ENCODE measurements at places on chromosomes 2 and 18.

DNA sequence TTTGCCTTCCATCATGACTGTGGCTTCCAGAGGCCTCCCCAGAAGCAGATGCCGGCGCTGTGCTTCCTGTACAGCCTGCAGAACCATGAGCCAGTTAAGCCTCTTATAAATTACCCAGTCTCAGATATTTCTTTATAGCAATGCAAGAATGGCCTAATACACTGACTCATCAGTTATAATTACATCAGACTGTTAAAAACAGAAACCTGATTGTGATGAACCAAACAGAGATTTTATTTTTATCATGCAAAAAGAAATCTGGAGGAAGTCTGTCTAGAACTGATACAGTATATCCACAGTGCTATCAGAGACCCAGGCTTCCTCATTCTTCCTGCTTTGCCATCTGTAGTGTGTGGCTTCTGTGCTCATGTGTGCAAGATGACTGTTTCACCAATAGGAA lies 93.4 kb upstream of the MEX3C start:
- DNase-seq, result no peak

- peak; percentile 76 for DNase-seq
These were observed 9.4 kb upstream of the COLEC11 start for GRCh38 chr2:3585261-3586109.

- no peak for DNase-seq
These were observed 114.1 kb upstream of the TRIB2 start for GRCh38 chr2:12602661-12603060.

DNA sequence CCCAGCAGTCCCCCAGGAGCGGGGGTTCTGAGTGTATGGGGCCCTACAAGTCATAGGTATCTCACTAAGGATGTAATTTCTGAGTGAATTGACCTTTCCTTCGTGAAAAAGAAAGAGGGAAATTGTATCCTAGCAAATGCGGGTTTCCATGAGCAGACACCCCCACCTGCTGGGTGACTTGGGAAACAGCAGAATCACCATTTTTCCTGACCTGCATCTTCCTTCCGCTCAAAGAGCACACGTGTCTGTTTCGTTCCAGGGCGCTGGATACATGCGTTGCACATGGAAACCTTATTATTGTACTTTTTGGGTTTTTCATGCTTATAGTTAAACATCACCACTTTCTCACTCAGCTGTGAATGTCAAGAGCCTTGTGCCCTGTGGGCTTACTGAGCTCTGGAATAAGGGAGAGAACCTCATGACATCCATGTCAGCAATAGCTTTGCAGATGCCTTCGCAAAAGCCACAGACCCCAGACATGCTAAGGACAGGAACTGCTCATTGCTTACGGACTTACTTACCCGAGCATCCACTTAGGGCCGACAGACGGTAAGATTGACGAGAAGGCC lies 132.8 kb downstream of the TPO start:
- no peak for DNase-seq

DNA sequence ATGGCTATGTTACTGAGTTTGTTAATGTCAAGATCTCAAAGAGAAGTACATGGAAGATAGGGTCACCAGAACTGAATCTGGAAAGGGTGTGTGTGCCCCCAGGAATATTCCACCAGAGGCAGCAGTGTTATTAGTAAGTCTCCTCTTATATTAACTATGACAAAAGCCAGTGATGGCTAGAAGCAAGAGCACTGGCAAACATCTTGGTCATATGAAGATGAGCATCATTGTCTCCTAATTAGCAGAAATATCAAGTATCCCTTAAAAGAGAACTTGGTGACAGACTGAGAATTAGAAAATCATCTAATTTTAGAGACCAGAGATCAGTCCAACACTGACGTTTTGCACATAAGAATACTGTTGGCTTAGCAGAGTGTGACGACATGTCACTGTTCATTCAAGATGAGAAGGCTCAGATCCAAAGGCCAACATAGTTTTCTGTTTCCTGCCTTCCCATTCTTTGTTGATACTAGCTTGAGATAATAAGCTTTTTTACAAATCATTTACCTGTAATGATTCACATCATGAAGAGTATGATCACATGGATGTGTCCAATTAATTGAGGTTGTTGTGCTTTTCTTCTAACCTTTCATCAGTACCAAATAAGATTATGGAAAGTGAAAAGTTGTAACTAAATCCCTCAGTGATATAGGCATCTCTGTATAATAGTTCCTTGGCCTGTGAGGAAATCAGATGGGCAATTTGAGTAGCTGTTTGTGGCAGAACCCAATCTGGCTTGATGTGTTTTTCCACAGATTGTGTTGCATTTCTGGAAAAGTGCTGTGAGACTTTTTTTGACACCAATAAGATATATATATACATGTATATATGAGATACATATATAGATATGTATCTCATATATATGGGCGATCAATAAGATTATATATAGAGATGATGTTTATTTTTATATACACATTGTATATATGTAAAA lies 44.5 kb downstream of the MAPRE2 start:
- DNase-seq, result no peak

DNA sequence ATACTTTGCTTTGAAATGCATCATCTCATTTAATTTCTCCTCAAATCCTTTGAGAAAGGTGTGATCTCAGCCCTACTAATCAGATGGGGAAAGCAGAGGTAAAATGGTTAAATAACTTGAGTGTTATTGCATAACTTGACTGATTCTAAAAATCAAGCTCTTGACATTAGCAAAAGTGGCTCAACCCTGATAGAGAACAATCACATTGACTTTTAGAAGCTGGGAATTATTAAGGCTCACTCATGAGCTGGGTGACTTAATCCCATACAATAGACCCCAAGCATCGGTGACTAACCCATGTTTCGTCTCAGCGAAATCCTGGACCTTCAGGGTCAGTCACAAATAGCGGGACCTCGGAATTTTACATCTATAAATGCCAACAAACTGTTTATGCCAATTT lies 378.9 kb downstream of the NBAS start:
- no peak for DNase-seq

- DNase-seq, result peak; percentile 31
These were observed 109.8 kb downstream of the AP1S3 start for GRCh38 chr2:223727562-223727961.

GRCh38 chr2:237459741-237460174 lies 27.3 kb upstream of the MLPH start:
- no peak for DNase-seq

DNA sequence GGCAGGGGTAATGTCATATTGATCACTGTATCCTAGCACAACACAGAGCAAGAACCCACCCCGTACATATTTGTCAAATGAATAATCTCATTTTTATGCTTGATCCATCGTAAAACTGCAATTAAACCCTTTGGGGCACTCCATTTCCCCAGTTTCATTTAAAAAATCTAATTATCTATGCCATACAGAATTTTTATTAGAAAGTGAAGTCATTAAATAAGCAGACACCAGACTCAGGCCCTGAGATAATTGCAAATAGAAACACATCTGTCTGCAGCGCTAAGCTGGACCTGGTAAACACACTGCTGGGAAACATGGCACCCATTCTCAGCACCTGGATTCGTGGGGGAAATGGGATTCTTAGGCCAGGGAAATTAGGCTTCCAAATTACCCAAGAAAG lies 5.1 kb downstream of the CYRIA start:
- no peak for DNase-seq

GRCh38 chr2:84781942-84782716 lies 98.8 kb downstream of the TRABD2A start:
- peak; percentile 16 for DNase-seq

DNA sequence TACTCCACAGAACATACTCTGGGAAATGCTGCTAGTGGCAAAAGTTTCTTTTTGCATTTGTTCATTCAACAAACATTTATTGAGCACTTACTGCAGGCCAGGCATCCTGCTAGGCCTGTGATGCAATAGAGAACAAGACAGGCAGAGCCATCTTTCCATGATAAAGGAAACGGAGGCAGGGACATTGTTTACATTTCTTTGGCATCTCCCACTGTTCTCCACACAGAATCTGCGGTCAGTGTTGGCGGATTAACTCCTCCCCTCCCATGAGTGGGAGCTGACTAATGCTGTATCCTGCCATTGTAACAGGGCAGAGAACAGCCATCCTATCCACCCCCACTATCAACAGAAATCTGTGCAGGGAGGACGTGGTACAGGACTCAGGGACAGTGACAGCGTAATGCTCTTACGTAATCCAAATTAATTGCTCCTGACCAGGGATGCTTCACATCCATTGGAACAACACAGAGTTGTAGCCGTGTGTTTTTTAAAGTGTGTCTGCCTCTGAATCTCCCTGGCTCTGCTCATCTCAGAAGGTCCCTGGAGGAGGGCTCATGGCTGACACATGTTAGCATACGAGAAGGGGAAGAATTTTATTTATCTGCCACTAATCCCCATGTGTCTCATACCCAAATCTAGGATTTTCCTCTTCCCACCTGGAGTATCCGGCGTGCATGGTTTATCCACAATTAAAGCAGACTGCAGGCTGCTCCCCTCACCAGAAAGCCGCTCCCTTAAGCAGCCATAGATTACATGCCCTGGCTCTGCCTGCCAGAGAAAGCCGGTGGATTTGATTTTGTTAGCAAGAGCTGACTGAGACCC lies 32.3 kb downstream of the STEAP3 start:
- no peak for DNase-seq

- DNase-seq, result no peak
These were observed 1.2 kb downstream of the SATB2 start for GRCh38 chr2:199456383-199457146.

DNA sequence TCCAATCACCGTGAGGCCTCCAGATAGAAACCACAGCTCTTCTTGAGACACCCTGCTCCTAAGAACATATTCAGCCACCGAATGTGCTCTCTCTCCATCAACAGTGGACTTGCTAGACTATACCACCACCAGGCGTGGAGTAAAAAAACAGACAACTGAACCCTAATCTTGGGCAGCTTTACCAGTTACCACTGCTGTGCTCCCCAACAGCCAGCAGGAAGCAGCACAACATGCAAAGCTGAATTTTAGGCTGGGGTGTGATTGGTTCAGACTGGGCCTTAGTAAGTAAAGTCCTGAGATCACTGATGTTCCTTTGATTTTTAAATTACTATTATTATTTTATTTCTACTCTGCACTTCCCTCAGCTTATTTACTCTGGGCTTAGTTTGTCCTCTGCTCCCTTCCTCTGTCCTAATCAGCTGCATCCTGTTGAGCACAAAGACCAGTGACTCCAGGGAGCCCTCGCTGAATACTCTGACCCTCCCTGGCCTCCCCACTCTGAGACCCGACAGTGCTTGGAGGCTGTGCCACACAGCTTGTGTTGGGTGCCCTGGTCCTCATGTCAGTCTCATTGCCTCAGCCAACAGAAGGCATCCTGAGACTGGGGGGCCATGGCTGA lies 21.9 kb downstream of the MRPL35 start:
- DNase-seq, result no peak

DNA sequence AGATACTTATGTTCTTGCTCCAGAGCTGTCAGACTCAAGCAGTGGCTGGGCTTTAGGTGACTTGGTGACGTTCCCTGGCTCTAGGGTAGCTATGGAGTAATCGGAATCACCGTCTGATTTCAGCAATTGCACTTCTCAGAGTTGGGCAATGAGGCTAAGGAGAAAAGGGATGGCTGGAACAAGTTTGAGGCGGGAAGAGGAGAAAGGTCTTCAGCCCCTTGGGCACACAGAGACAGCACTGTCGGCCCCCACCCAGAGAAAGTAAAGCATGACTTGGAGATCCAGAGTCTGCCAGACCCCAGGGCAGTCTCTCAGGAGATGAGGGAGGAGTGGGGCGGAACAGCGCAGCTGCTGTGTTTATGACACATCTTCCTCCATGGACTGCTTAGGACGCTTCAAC lies 114.5 kb downstream of the KLHL29 start:
- DNase-seq, result no peak

DNA sequence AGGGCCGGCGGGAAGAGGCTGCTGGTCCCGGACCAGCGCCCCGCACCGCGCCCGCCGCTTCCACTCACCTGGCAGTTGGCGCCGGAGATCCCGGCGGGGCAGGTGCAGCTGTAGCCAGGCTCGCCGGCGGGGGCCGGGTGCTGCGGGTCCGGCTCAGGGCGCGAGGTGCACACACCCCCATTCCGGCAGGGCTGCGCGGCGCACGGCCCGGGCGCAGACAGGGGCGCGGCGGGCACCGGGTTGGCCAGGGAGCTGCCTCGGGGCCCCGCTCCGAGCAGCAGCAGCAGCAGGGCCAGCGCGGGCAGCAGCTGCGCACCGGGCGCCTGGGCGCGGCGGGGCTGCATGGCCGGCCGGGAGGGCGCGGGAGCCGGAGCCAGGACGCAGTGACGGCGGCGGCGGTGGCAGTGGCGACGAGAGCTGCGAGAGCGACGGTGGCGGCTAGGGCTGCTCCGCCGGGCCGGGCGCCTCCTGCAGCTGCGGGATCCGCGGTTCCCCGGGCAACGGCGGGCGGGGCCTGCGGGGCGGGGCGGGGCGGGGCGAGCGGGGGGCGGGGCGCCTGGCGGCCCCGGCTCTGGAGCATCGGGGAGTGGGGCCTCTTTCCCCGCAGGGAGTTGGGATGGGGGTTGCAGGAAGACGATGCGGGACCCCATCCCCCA lies at the start of gene DNER:
Gene DNER (minus strand): TSS at position 476 of the 656 bp plus-strand sequence. CDS start 132 bp downstream, at position 344.
- no peak for DNase-seq

DNA sequence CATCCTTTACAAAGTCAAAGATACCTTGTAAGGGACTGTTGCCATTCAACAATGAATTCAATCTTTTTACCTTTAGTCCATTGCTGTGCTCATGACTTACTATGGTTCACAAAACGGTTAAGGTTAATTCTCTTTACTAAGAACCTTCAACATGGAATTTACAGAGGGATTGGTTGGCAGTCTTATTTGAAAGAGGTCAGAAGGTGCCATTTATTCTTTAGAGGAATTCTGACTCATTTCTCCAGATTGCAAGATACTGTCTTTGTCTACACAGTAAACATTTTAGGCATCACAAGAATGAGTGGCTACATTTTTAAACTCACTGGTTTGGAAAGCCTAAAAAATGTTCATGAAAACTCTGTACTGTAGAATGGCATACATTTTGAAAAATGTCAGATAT lies 17.4 kb downstream of the KCNH7 start:
- no peak for DNase-seq

All from mucosa of gallbladder (tissue), 1 donor.